Activated T-cell treated with anti-CD3 and anti-CD28 coated beads, Interleukin-2, amount 50 U/mL, for 72 hours (primary cell): ENCODE measurements at places on chromosomes 13 and 19. TPM values are rescaled to one million over a fixed set of nuclear protein-coding genes. Genes with fewer than 3 reads are reported as not detected.

- peaks cover 24% of the 10 kb centered on the region for H3K27me3 ChIP-seq
- H3K36me3 ChIP-seq, result no peaks in the 10 kb centered on the region
- H3K27ac ChIP-seq, result no peak overlapping the region
- no peak overlapping the region for H3K4me3 ChIP-seq
These were observed 124.4 kb upstream of the SPATA13 start for GRCh38 chr13:24036115-24036514.

DNA sequence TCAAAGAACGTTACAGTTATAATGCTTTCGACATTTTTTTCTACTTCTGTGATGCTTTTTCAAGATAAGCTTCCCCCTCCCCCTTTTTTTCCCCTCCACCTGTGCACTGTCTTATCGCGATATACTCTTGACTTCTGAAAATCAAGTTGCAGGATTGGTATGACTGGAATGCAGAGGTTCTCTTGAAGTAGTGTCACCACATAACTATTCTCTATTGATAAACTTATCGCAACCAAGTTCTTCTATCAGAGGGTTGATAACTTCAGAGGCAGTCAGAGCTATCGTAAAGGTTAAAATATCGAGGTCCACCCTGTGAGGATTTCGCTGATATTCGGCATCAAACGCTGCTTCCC lies 820 bp downstream of the EID2 start:
- peaks cover 68% of the 10 kb centered on the region for H3K4me1 ChIP-seq
- DNase-seq, result no peak
- no peaks in the 10 kb centered on the region for H3K36me3 ChIP-seq
- peak overlapping the region; percentile 88 for H3K4me3 ChIP-seq

SLC7A9 gene
- total RNA-seq, result 0.28 TPM

GRCh38 chr13:22931576-22931975 lies 249.2 kb upstream of the SGCG start:
- no peaks in the 10 kb centered on the region for H3K36me3 ChIP-seq
- peaks cover 4% of the 10 kb centered on the region for H3K4me1 ChIP-seq
- DNase-seq, result no peak
- H3K27me3 ChIP-seq, result peaks cover 14% of the 10 kb centered on the region
- no peak overlapping the region for H3K27ac ChIP-seq
- no peak overlapping the region for H3K4me3 ChIP-seq

RASL11A gene
- total RNA-seq, result 5.6 TPM

- no peak overlapping the region for H3K4me3 ChIP-seq
- DNase-seq, result no peak
- peaks cover 38% of the 10 kb centered on the region for H3K27me3 ChIP-seq
- no peaks in the 10 kb centered on the region for H3K4me1 ChIP-seq
These were observed 49.1 kb downstream of the TBC1D4 start for GRCh38 chr13:75432811-75433244.

DNA sequence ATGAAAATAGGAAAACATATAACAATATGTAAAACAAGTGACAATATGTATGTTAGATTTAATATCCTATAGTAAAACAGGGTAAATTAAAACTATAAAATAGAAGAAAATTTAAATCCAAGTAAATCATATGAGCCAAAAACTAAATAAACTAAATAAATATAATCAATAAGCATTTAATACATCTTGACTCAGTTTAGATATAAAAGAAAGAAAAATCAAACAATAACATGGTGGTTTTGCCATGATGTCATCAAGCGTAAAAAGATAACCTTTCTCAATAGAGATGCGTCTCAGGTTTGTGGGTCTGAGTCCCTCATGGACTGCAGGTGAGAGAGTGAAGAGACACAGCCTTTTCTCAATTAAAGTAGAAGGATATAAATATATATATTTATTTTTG lies 26.6 kb upstream of the ZNF331 start:
- peaks cover 1% of the 10 kb centered on the region for H3K36me3 ChIP-seq
- peaks cover 10% of the 10 kb centered on the region for H3K27me3 ChIP-seq
- no peak overlapping the region for H3K4me3 ChIP-seq
- H3K27ac ChIP-seq, result no peak overlapping the region
- peaks cover 5% of the 10 kb centered on the region for H3K4me1 ChIP-seq

DNA sequence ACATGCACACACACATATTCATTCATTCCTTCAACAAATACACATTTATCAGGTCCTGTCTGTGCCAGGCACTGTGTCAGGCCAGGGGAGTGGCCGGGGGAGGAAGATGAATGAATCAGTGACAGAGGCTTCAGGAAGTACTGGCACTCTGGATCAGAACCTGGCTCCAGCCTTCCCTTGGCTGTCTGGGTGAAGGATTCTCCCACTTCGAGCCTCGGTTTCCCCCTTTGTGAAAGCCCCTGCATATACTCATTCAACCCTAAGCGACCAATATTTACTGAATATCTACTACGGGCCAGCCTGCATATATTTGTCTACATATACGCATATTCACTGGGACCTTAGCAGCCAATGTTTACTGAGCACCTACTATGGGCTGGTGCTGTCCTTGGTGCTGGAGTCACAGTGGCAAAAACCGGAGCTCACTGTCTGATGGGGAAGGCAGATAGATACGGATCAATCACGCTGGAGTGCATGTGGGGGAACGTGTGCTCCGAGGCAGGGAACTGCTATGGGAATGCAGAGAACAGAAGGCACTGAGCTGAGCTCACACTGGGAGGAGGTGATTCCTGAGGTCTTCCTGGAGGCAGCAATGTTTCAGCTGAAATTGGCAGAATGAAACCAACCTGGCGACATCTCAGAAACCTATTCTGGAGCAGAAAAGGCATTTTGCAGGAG lies 636 bp upstream of the ZNF579 start:
- H3K4me1 ChIP-seq, result peaks cover 33% of the 10 kb centered on the region
- H3K36me3 ChIP-seq, result peaks cover 9% of the 10 kb centered on the region
- peak overlapping the region; percentile 93 for H3K4me3 ChIP-seq
- no peaks in the 10 kb centered on the region for H3K27me3 ChIP-seq

- no peak overlapping the region for H3K4me3 ChIP-seq
- no peak overlapping the region for H3K27ac ChIP-seq
- H3K36me3 ChIP-seq, result peaks cover 3% of the 10 kb centered on the region
- H3K4me1 ChIP-seq, result peaks cover 21% of the 10 kb centered on the region
- peaks cover 72% of the 10 kb centered on the region for H3K27me3 ChIP-seq
These were observed 3.7 kb downstream of the KLK10 start for GRCh38 chr19:51015691-51016267.

DNA sequence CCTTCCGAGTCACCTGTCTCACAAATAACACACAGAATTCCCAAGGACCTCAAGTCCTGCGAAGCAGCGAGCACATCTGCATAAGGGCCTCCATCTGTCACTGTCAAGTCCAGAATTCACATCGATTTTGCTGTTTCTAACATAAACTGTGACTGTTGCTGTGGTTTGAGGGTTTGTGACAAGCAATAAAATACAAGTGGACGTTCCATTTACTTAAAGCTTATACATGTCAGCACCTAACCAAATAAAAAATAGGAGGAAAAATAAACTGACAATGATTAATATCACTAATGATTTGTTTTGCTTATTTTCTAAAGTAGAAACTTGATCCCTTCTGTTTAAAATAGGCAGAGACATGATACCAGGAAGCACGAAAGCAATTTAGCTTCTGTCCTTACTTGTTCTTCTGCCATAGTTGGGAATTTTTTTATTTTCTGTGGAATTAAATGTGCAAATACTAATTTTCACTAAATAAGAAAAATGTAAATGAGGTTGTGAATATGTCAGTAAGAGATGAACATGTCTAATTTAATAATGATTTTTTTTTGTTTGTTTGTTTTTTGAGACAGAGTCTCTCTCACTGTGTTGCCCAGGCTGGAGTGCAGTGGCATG lies 279.1 kb downstream of the FGF9 start:
- peaks cover 9% of the 10 kb centered on the region for H3K36me3 ChIP-seq
- no peak overlapping the region for H3K4me3 ChIP-seq
- DNase-seq, result no peak
- H3K27me3 ChIP-seq, result no peaks in the 10 kb centered on the region
- H3K27ac ChIP-seq, result no peak overlapping the region

DNA sequence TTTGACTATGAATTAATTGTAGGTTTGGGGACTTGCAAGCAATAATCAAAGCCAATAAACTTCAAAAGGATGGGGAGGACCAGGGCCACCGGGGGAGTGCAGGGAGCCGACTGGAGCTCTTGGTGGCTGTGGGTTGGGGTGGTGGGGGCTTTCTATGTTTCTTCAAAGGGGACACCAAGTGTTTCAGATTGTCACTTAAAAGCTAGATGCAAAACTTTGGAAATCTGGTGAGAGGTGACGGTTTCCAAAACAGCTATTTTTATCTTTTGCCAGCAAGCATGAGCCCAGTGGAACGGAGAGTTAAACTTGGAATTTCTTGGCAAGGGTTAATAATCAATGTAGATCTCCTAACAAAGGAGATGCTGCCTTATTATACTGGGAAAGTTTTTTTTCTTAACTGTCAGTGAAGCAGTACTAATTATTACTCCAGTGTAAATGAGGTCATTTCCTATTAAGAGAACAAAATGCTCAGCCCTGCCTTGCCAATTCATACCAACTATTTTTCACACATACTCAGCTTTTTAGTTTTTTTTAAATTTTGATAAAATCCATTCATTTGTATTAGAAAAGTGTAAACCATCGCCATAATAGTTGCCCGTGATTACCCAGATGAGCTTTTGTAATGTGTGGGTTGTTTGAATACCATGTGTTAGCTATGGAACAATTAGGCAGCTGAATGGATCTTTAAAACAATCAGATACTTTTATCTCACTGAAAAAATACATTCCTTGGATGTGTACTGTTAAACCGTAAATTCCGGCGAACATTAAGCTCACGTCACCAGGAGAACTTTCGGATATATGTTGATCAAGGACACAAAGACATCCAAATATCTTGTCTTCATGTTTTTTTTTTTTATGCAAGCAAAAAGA lies 95.9 kb upstream of the ZNF536 start:
- H3K4me3 ChIP-seq, result no peak overlapping the region
- no peak for DNase-seq
- no peaks in the 10 kb centered on the region for H3K4me1 ChIP-seq
- no peaks in the 10 kb centered on the region for H3K36me3 ChIP-seq
- no peaks in the 10 kb centered on the region for H3K27me3 ChIP-seq
- no peak overlapping the region for H3K27ac ChIP-seq

- H3K27me3 ChIP-seq, result no peaks in the 10 kb centered on the region
- no peak for DNase-seq
- H3K27ac ChIP-seq, result peak overlapping the region; percentile 92
- H3K4me1 ChIP-seq, result peaks cover 100% of the 10 kb centered on the region
These were observed 38.4 kb downstream of the BRD4 start for GRCh38 chr19:15293781-15294491.

ZNF541 gene
- total RNA-seq, result 0.69 TPM

- H3K27ac ChIP-seq, result no peak overlapping the region
- peaks cover 19% of the 10 kb centered on the region for H3K27me3 ChIP-seq
- DNase-seq, result no peak
- no peaks in the 10 kb centered on the region for H3K36me3 ChIP-seq
These were observed 187.6 kb downstream of the NHLRC3 start for GRCh38 chr13:39225860-39226259.

GRCh38 chr19:3121821-3122511 lies 13.9 kb upstream of the GNA15 start:
- no peak overlapping the region for H3K4me3 ChIP-seq
- no peaks in the 10 kb centered on the region for H3K36me3 ChIP-seq
- no peak for DNase-seq
- peaks cover 7% of the 10 kb centered on the region for H3K27me3 ChIP-seq
- no peaks in the 10 kb centered on the region for H3K4me1 ChIP-seq

GRCh38 chr13:25085125-25085742 lies 10.7 kb upstream of the PABPC3 start:
- no peaks in the 10 kb centered on the region for H3K36me3 ChIP-seq
- no peaks in the 10 kb centered on the region for H3K4me1 ChIP-seq
- peaks cover 17% of the 10 kb centered on the region for H3K27me3 ChIP-seq

BCAM gene
- not detected for total RNA-seq

DNA sequence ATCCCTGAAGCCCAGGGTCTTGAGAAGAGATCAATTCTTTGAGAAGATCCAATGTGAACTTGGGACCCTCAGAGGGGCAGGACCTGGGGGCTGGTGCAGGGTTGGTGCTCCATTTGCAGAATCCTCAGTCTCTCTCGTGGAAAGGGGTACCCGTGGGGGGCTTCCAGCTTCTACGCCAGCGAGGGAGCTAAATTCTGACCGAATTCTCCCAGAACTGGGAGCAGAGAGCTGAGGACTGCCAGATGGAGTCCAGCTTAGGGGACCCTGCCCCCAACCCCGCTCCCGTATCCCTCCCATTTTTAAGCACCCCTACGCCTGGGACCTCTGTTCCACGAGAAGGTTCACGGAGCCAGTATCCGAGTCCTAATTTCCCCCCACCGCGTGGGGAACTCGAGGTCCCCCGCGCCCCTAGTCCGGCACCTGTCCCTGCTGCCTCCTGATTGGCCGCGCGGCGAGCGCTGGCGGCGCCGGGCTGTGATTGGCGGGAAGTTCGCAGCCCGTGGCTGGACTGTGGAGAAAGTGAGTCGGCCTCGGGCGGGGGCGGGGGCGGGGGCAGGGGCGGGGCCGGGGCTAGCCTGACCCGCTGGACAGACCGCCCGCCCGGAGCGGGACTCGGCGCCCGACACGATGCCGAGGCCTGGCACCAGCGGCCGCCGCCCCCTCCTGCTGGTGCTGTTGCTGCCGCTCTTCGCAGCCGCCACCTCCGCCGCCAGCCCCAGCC lies 4.4 kb upstream of the LTBP4 start:
- H3K27ac ChIP-seq, result no peak overlapping the region
- H3K4me3 ChIP-seq, result peak overlapping the region; percentile 56
- peaks cover 35% of the 10 kb centered on the region for H3K27me3 ChIP-seq

DNA sequence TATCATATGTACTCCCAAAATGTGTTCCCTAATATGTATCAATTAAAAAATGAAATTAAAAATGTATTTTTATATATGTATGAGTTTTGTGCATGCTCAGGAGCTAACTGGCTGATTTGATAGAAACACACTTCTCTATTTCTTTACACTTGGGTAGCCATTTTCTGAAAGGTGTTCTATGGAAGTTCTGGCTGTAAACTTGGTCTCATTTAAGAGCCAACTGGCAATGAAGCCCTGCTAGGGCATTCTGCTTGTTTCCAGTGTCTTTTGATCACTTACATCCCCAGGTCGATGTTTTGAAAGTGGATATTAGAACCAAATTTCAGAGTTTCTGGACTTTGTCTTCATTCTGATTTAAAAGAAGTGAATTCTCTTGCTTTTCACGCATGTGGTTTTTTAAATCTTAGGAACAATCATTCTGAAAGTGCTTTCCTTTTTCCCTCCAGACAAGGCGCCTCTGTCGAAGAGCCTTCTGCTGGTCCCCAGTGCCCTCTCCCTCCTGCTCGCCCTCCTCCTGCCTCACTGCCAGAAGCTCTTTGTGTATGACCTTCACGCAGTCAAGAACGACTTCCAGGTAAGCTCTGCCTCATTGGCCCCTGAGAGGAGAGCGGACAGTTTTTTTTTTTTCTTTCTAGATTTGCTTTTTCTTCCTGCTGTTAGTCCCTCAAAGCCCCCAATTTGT lies 20.1 kb downstream of the GPR18 start:
- peak overlapping the region; percentile 89 for H3K4me3 ChIP-seq
- peaks cover 13% of the 10 kb centered on the region for H3K36me3 ChIP-seq
- H3K4me1 ChIP-seq, result peaks cover 63% of the 10 kb centered on the region
- no peaks in the 10 kb centered on the region for H3K27me3 ChIP-seq
- DNase-seq, result peak; percentile 41

DNA sequence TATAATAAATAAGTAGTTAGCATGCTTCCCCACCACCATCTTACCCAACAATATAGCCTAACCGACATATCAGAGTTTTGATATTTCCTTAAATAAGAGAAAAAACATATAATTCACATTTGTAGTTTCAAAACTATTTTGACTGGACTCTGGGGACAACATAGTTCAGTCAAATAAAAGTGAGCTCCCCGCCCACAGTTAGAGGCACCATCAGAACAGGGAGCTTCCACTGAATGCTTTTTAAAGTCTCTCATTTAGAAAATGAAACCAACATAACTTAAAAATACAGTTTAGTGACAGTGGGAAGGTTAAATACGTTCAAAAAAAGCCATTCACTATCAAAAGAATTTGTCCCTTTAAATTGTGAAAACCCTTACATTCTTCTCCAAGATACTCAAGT lies 92.8 kb downstream of the EPSTI1 start:
- H3K27ac ChIP-seq, result no peak overlapping the region
- peaks cover 3% of the 10 kb centered on the region for H3K36me3 ChIP-seq
- no peak overlapping the region for H3K4me3 ChIP-seq
- H3K27me3 ChIP-seq, result no peaks in the 10 kb centered on the region
- no peak for DNase-seq
